Neural progenitor cell (in vitro differentiated cells): ENCODE measurements at places on chromosomes 5 and 9.

DNA sequence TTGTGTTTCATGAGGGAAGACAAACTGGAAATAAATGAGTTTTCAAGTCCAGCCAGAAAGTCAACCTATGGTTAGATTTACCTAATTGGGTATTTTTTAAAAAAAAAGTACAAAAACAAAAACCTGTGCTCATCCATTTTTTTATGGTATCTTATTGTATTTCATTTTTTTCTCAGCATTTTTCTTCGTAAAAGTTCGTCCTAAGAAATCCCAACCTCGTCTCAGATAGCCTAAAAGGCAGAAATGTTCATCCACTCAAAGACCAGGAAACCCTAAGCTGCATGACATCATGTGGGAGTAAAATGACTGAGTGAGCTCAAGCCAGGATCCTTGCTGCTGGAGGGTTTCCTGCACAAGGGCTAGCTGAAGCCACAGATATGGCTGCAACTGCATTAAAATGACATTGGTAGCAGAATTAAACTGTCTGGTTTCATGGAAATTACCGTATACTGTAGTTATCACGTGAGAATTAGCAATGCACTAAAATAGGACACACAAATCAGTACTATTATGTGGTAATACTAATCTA is 70.4 kb downstream of the NFIB start:
- no peaks in the 10 kb centered on the region for H3K27me3 ChIP-seq
- H3K36me3 ChIP-seq, result no peaks in the 10 kb centered on the region
- no peaks in the 10 kb centered on the region for H3K4me1 ChIP-seq
- H3K4me3 ChIP-seq, result no peak overlapping the region
- DNase-seq, result no peak
- no peak overlapping the region for H3K27ac ChIP-seq

DNA sequence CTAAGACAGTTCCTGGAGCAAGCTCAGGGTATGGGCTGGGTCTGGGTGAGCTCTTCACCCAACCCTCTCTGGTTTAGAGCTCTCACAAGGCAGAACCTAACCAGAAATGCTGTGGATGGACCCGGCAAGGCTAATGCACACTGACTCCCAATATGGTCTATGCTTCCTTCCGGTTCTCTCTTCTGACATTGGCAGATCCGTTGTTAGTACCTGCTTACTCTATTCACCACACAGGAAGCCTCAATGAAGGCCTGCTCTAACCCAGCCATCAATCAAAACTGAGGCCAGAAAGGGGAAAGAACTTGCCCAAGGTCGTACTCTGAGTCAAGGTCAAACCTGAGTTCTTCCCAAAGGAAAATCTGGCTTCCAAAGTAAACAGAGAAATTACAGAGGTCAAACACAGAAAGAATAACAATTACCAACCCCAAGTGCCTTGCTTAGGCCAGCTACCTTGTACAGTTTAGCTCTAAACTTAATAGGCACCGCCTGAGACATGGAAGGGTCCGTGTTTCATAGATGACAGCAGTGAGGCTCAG is 46.0 kb upstream of the AKNA start:
- H3K27me3 ChIP-seq, result no peaks in the 10 kb centered on the region
- H3K27ac ChIP-seq, result no peak overlapping the region
- no peak for DNase-seq
- H3K36me3 ChIP-seq, result no peaks in the 10 kb centered on the region

- no peak overlapping the region for H3K27ac ChIP-seq
- DNase-seq, result peak; percentile 62
- no peaks in the 10 kb centered on the region for H3K4me1 ChIP-seq
- no peak overlapping the region for H3K4me3 ChIP-seq
Measured at GRCh38 chr9:114434878-114435311, 47.1 kb upstream of the AKNA start.

GRCh38 chr9:136722969-136723356 is 10.6 kb downstream of the DIPK1B start:
- H3K36me3 ChIP-seq, result no peaks in the 10 kb centered on the region
- no peak for DNase-seq

DNA sequence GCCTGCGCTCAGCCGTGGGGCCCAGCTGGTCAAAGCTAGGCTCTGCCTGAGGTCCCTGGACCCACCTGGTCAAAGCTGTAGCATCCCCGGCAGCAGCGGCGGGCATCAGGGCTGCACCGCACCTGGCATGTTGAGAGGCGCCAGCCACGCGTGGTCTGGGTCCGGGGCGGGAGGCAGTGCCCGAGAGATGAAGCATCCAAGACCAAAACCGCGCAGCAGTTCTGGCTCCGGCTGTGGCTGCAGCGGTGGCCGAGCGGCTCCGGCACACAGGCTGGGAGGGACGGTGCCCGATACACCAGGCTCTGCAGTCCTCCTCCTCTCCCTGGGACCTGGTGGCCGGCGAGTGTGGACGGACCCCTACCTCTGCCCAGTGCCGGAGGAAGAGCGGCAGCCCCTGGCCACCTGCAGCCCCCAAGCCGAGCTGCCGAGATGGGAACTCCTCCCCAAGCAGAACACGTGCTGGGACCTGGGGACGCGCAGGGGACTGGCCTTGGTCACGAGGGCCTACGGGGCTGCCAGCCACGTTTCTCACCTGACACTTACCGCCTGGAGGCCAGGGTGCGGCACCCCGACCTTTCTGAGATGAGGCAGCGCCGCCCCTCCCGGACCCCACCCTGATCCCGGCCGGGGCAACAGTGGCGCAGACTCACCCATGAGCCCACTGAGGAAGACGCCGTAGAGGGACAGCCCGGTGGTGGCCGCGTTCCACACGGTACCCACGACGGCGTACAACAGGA is 33.0 kb downstream of the SLC9A3 start:
- peaks cover 4% of the 10 kb centered on the region for H3K4me1 ChIP-seq
- H3K27me3 ChIP-seq, result peaks cover 52% of the 10 kb centered on the region
- no peaks in the 10 kb centered on the region for H3K36me3 ChIP-seq
- no peak overlapping the region for H3K4me3 ChIP-seq
- H3K27ac ChIP-seq, result no peak overlapping the region

DNA sequence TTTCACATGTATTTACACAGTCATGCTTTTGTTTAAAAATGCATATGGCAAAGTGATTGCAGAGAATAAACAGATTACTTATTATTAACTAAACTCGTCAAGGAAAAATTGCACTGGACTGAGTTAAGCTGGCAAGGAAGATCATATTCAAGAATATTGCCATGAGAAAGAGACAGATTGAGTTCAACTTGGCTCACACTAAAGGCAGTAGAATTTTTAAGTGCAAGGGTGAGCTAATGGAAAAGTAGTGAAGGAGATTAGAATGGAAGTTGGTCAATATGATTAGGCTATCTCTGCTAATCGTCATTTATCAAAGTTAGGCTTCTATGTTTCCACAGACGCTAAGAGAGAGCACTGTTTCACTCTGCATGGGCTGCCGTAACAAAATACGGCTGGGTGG is 557.6 kb downstream of the PRR16 start:
- DNase-seq, result no peak
- H3K27me3 ChIP-seq, result no peaks in the 10 kb centered on the region
- no peaks in the 10 kb centered on the region for H3K4me1 ChIP-seq
- H3K4me3 ChIP-seq, result no peak overlapping the region
- H3K36me3 ChIP-seq, result no peaks in the 10 kb centered on the region

GRCh38 chr5:97231025-97231636 is 48.1 kb upstream of the RIOK2 start:
- no peaks in the 10 kb centered on the region for H3K36me3 ChIP-seq
- H3K4me3 ChIP-seq, result no peak overlapping the region
- no peaks in the 10 kb centered on the region for H3K4me1 ChIP-seq
- H3K27ac ChIP-seq, result no peak overlapping the region
- H3K27me3 ChIP-seq, result no peaks in the 10 kb centered on the region

- no peaks in the 10 kb centered on the region for H3K27me3 ChIP-seq
- H3K4me1 ChIP-seq, result peaks cover 9% of the 10 kb centered on the region
- peak overlapping the region; percentile 99 for H3K4me3 ChIP-seq
- DNase-seq, result peak; percentile 60
Measured at GRCh38 chr9:136438548-136439480, 831 bp downstream of the INPP5E start.

GRCh38 chr5:2158109-2158508 is 275.4 kb upstream of the IRX4 start:
- H3K27me3 ChIP-seq, result no peaks in the 10 kb centered on the region
- DNase-seq, result no peak
- no peaks in the 10 kb centered on the region for H3K4me1 ChIP-seq

DNA sequence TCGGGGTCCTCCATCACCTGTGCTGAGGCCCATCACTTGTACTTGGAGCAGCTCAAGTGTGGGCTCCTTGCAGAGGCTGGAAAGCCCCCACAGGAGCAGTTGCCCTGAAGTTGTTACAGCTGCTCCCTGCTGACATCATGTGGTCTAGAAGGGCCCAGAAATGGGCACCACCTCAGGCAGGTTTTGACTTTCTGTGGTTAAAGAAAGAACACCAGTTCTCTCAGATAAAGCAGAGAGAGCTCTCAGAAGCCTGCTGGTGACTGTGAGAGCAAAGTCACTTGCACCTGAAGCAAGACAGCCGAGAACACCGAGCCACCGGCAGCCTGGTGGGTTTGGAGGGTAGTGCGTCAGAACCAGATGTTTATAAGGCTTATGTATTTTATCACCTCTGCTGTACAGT is 70.4 kb downstream of the MVB12B start:
- no peak overlapping the region for H3K4me3 ChIP-seq
- peaks cover 7% of the 10 kb centered on the region for H3K36me3 ChIP-seq
- no peaks in the 10 kb centered on the region for H3K27me3 ChIP-seq
- DNase-seq, result no peak
- H3K27ac ChIP-seq, result no peak overlapping the region

GRCh38 chr9:8337834-8338766 is 538.5 kb upstream of the DMAC1 start:
- no peaks in the 10 kb centered on the region for H3K36me3 ChIP-seq
- H3K4me3 ChIP-seq, result no peak overlapping the region
- no peak overlapping the region for H3K27ac ChIP-seq
- peaks cover 8% of the 10 kb centered on the region for H3K4me1 ChIP-seq
- peak; percentile 12 for DNase-seq
- H3K27me3 ChIP-seq, result no peaks in the 10 kb centered on the region

DNA sequence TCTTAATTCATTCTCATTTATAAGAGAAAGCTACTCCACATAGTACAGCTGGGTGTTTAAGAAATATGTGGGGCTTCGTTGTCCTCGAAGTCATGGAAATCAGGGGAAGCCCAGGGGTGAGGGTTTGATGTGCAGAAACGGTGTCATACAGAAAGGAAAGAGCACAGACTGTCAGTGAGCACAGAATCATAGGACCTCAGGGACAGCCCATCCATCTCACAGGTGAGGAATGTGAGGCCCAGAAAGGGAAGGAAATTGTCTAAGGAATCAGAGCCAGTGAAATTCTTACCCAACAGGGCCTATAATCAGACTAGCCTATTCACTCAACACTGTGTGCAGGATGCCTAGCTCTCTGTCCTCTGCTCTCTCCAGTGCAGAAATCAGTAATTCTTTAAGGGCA is 535.6 kb downstream of the SPOCK1 start:
- no peaks in the 10 kb centered on the region for H3K36me3 ChIP-seq
- H3K27ac ChIP-seq, result no peak overlapping the region
- H3K4me1 ChIP-seq, result no peaks in the 10 kb centered on the region
- no peaks in the 10 kb centered on the region for H3K27me3 ChIP-seq
- no peak overlapping the region for H3K4me3 ChIP-seq

GRCh38 chr9:93531374-93531773 is 45.0 kb upstream of the PHF2 start:
- no peak overlapping the region for H3K27ac ChIP-seq
- H3K4me3 ChIP-seq, result no peak overlapping the region
- DNase-seq, result no peak
- no peaks in the 10 kb centered on the region for H3K27me3 ChIP-seq
- no peaks in the 10 kb centered on the region for H3K36me3 ChIP-seq

GRCh38 chr5:141149812-141150211 is at the start of gene PCDHB6:
PCDHB6 (plus strand) TSS chr5:141150057; CDS start chr5:141150258, 201 bp downstream.
- peaks cover 3% of the 10 kb centered on the region for H3K27me3 ChIP-seq
- H3K4me1 ChIP-seq, result no peaks in the 10 kb centered on the region
- peak; percentile 5 for DNase-seq
- H3K4me3 ChIP-seq, result no peak within 1 kb of the TSS

GRCh38 chr5:39599721-39600431 is 175.1 kb upstream of the DAB2 start:
- no peaks in the 10 kb centered on the region for H3K4me1 ChIP-seq
- H3K4me3 ChIP-seq, result no peak overlapping the region
- peak; percentile 15 for DNase-seq
- H3K27me3 ChIP-seq, result no peaks in the 10 kb centered on the region
- H3K27ac ChIP-seq, result no peak overlapping the region
- H3K36me3 ChIP-seq, result no peaks in the 10 kb centered on the region

DNA sequence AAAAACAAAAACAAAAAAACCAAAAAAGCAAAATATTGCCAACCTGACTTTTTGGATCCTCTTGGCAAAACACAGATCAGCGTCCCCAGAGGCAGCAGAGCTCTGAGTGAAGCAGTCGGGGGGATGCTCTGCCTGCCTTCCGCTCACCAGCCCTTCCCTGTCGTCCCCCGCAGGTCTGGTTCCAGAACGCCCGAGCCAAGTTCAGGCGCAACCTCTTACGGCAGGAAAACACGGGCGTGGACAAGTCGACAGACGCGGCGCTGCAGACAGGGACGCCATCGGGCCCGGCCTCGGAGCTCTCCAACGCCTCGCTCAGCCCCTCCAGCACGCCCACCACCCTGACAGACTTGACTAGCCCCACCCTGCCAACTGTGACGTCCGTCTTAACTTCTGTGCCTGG is 20.7 kb downstream of the LHX2 start:
- H3K36me3 ChIP-seq, result no peaks in the 10 kb centered on the region
- DNase-seq, result peak; percentile 47
- no peak overlapping the region for H3K27ac ChIP-seq
- no peak overlapping the region for H3K4me3 ChIP-seq
- H3K4me1 ChIP-seq, result peaks cover 12% of the 10 kb centered on the region
- peaks cover 95% of the 10 kb centered on the region for H3K27me3 ChIP-seq

DNA sequence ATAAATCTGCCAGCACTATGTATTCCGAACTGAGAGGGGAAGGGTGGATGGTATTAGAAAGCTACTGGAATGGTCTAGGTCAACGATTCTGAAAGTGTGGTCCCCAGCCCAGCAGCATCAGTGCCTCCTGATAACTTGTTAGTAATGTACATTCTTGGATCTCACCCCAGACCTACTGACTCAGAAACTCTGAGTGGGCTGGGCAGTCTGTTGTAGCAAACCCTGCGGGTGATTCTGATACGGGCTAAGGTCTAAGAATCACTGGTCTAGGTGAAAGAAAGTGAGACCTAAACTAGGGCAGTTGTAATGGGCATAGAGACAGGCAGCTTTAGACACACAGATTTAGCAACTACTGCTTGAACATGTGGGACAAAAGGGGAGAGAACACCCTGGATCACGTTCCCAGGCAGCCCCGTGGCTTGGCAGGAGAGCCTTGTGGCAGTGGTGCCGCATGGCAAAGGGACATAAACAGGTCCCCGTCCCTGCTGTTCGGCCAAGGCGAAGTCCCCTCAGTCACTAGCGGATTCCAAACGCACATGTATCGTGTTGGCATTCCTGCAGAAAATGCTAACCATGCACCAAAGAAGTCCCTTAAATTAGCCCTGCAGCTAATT is 216.3 kb downstream of the TTLL11 start:
- no peak overlapping the region for H3K4me3 ChIP-seq
- H3K27ac ChIP-seq, result no peak overlapping the region
- H3K36me3 ChIP-seq, result no peaks in the 10 kb centered on the region
- no peaks in the 10 kb centered on the region for H3K27me3 ChIP-seq

- no peaks in the 10 kb centered on the region for H3K4me1 ChIP-seq
- DNase-seq, result no peak
- no peaks in the 10 kb centered on the region for H3K27me3 ChIP-seq
- no peaks in the 10 kb centered on the region for H3K36me3 ChIP-seq
Measured at GRCh38 chr9:1156794-1157550, 106.8 kb downstream of the DMRT2 start.

GRCh38 chr9:92804727-92805126 is 40.1 kb upstream of the BICD2 start:
- no peaks in the 10 kb centered on the region for H3K4me1 ChIP-seq
- H3K27ac ChIP-seq, result no peak overlapping the region
- DNase-seq, result no peak
- no peak overlapping the region for H3K4me3 ChIP-seq
